ENCODE measurements at places on chromosomes 3 and 15.

- DNase-seq = no peak
These were observed 142.8 kb downstream of the CHL1 start for GRCh38 chr3:339351-339750.

DNA sequence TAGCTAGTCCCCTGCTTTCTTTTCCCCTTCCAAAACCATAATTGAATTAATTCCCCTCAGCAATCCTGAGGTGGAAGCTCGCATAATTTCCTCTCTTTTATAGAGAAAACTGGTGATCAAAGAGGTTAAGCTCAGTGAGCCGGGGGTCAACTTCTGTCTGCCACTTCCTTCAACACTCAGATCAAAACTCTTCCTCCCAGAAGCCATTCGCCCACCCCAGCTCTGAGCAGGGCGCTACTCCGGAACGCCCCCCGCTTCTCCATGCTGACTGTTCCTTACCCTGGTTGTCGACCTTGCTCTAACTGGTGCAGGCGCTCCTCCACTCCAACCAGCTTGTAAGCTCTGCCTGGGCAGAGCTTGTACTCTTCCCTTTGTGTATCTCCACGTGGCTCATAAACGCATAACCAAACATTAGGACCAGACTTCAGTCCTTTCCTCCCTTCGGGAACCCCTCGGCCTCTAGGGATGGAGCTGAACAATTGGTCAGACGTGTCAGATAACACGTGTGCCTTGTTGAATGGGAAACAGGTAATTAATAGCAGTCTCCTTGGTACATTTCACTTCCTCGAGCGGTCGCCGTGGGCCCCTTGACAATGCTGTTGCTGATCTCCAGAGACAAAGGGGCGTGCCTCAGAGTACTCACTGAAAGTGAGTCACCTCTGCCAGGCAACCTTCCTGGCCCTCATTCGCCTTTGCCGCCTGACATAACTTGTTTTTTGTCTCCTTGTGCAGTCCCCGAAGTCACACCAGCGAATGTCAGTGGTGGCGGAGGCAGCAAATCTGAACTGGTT lies 71.8 kb downstream of the IL5RA start:
- no peak for DNase-seq

- no peak for DNase-seq
These were observed 188.8 kb downstream of the ZNF385D start for GRCh38 chr3:21562243-21562642.

- DNase-seq = no peak
These were observed 6.4 kb downstream of the MAP6D1 start for GRCh38 chr3:183818706-183819624.

- no peak for DNase-seq
These were observed 6.3 kb upstream of the CA12 start for GRCh38 chr15:63387748-63388493.

DNA sequence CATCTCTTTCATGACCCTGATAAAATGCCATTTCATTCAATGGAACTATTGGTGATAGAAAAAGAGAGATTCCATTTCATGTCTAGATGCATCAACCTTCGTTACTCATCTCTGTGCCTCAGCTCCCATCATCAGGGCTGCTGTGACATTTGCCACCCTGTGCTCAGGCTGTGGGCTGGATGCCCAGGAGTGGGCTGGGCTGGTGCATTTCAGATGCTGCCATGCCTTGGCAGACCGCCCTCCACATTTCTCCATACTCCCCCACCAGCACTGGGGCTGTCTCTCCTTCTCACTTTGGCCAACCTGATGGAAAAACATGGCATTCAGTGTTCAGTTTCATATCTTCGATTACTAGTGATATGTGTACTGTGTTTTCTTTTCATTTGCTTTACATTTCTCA lies 59.1 kb downstream of the DNASE1L3 start:
- DNase-seq = no peak

- no peak for DNase-seq
These were observed 95.0 kb upstream of the ICE2 start for GRCh38 chr15:60573936-60574335.

DNA sequence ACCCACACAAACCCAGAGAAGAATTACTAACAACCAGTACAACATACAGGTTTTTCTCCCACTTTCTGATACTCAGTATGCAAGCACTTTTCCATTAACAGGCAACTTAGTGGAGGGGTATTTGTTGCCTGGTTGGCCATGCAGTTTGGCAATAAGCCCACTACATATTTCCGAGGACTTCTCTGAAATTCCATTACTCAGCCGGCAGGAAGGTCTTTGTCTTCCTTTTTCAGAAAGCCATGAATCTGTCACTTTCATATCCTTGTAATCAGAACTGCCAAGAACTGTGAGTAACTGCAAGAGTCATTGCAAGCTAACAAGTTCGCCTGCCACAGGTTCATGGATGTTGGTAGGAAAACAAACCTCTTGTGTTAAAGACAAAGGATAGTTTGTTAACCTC lies 422.3 kb upstream of the ROBO1 start:
- no peak for DNase-seq

GRCh38 chr3:95752199-95752598 lies 1062.2 kb upstream of the EPHA6 start:
- no peak for DNase-seq

DNA sequence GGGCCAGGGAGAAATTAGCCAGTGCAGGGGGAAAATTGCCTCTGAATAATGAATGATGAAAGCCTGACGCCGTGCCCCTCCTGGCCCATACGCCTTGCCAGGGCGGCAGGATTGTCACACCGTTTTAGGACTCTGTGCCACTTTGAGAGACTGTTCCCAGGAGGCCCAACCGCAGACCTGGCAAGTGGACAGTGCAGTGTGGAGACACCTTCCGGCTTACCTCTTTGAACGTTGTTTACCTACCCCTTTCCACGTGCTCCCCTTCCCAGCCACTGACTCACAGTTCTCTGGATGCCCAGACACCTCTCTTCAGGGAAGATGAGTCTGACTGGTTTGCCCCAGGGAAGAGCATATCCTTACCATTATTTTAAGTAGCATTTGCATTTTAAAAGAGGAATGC lies 84.0 kb upstream of the PXYLP1 start:
- DNase-seq = no peak

DNA sequence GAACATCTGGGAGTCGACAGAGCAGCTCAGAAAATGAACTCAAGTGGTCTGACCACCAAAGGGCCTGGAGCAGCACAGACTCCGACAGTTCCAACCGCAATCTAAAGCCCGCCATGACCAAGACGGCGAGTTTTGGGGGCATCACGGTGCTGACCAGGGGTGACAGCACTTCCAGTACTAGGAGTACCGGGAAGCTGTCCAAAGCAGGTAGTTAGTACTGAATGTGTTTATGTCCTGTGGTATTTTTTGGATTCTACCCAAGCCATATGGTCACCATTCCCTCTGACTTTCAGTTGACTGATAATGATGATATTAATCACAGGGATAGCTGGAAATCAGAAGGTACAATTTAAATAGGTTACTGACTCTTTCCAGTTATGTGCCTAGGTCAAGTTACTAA lies 82.3 kb downstream of the ARPP21 start:
- no peak for DNase-seq

DNA sequence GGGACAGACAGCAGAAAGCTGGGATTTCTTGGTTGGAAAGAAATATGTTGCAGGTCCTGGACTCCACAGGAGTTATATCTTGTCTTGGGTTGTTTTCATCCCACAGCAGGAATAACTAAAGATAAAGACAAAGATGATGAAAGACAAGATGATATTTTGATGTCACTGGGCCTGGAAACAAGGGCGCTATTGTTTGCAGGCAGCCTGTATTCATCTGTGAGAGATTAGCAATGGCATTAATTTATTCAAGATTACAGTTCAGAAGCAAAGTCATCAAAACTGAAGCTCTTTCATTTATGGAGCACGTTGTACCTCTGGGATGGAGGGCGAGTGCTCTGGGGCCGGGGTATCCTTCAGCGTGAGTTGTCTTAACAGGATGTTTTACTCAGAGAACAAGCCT lies 213.8 kb downstream of the LRTM1 start:
- no peak for DNase-seq

GRCh38 chr3:16849795-16850194 lies 35.0 kb upstream of the PLCL2 start:
- DNase-seq = no peak
